ENCODE measurements at places on chromosomes 1 and 21. TPM values are rescaled to one million over a fixed set of nuclear protein-coding genes. Genes with fewer than 3 reads are reported as not detected.

Gene SERPINC1
- not detected for total RNA-seq

DNA sequence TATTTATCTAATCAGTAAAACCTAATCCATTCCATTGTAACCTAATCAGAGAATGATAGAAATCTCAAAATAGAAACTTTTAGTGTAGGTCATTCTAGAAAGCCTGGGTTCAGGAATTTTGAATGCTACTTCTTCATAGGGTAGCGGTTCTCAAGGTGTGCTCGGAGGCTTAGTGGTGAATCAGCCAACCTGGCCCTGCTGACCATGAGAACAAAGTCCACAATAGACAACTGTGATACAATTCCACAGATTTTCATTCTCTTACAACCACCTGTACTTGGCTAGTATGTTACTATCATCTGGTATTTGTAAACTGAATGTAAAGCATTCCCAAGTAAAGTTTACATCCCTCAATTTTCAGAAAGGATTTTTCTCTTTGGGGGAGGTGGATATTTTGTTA, 7.5 kb upstream of the PUM1 start:
- no peak for DNase-seq

Gene INKA2
- total RNA-seq: 2.5 TPM

Gene VAV3
- 200 TPM for total RNA-seq

- DNase-seq: no peak
Observed at GRCh38 chr21:27425574-27425973, 458.7 kb upstream of the ADAMTS5 start.

GRCh38 chr21:38186661-38187270, 70.0 kb upstream of the KCNJ15 start:
- no peak for DNase-seq

DNA sequence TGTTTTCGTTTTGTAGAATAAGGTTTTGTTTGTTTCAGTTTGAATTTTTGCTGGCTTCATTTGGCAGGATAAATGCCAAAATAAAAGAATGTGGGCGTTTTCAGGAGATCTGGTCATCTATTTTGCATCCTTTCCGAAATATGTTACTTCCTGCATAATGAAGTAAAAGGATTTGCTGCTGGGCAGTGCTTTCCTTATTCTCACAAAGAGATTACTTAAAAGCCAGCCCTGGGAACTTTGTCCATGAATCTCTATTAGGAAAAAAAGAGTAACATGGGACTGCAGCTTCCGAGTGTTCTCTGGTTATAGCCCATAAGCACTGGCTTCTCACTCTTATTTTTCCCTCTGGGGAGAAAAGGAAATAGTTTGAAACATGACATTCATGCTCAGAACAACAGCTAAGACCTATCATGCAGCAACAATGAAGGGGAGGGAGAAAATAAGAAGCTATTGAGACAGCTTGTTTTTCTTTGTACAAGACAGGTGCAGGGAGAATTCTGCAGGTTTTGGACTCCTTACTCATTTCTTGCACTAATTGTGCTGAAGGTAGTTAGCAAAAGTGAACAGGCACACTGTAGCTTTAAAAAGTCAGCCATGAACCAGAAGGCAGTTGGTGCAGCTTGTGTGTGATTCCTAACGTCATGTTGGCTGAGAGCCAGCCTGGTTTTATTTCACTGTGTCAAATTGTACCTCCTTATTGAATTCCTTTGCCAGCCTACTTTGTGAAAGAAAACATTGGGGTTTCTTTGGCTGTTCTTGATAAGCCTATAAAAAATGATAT, at the start of gene SAMD13:
TSS of gene SAMD13 (plus strand) at position 705 of the 781 bp plus-strand sequence. CDS start 1,527 bp downstream, outside the sequence.
- peak; percentile 90 for DNase-seq

Gene AMY1B
- not detected for total RNA-seq

Gene TSHB
- not detected for total RNA-seq

Gene PPIE
- 21.5 TPM for total RNA-seq

DNA sequence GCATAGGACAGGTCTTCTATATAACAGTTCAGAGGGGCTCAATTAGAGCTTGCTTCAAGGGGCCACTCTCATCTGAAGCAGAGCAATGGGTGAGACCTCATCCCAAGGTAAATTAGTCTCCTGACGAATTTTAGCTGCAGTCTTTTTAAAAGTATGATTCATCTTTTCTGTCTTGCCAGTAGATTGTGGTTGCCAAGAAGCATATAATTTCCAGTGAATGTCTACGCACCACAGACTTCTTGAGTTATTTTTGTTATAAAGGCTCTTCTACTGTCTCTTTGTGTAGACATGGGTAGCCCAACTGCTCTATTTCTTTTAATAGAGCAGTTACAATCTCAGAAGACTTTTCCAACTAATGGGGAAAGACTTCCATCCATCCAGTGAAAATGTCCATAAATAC, 108.9 kb upstream of the FMN2 start:
- no peak for DNase-seq

- no peak for DNase-seq
Observed at GRCh38 chr1:3231826-3232225, 162.8 kb downstream of the PRDM16 start.

GRCh38 chr1:246110343-246111219, 396.5 kb downstream of the SMYD3 start:
- no peak for DNase-seq

- DNase-seq: no peak
Observed at GRCh38 chr1:7429290-7429689, 341.8 kb upstream of the VAMP3 start.

Gene ASCL5
- total RNA-seq: not detected

- DNase-seq: no peak
Observed at GRCh38 chr1:111751906-111752575, 3.7 kb upstream of the DDX20 start.

Gene AGMAT
- not detected for total RNA-seq

DNA sequence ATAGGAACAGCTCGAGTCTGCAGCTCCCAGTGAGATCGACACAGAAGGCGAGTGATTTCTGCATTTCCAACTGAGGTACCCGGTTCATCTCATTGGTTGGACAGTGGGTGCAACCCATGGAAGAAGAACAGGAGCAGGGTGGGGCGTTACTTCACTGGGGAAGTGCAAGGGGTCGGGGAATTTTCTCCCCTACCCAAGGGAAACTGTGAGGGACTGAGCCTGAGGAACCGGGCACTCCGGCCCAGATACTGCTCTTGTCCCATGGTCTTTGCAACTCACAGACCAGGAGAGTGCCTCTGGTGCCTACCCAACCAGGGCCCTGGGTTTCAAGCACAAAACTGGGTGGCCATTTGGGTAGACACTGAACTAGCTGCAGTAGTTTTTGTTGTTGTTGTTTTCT, 307.1 kb downstream of the AMY1C start:
- no peak for DNase-seq

GRCh38 chr1:40438391-40439015, 11.8 kb upstream of the ZFP69B start:
- no peak for DNase-seq

DNA sequence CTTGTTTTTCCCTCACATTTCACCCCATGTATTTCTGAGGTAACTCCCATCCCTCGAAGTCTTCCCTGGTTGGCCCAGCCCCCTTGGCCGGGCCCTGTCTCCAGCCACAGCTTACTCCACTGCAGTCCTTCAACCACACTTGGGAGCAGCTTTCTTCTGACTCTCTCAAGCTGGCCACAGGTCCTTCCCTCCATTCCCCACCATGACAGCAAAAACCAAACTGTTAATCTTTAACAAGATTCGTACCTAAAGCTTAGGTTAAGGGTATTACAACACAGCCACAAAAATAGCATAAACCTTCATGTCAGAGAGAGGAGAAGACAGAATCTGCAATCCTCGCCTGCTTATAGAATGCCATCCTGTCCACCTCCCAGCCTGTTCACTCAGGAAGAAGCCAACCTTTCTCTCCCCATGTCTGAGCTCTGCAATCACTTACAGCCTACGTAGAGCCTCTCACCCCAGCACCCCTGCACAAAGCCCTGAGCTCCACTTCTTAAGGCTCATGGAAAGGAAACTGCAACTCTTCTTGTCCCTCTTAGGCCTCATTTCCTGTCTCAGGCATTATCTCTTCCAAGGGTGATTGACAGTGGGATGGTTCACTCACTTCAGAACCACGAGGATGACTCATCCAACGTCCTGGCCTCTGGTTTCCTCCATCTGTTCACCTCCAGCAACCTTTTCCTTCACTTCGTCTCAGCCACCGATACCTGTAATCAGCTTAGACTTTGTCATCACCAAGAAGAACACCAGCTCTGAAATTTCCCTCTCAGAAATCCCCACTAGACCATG, 72.8 kb downstream of the CD2 start:
- no peak for DNase-seq

GRCh38 chr1:165276314-165276713, 80.2 kb downstream of the LMX1A start:
- no peak for DNase-seq

Gene CCDC185
- total RNA-seq: not detected

Gene EDEM3
- 20.7 TPM for total RNA-seq

Gene HSD3B1
- 1.6 TPM for total RNA-seq

DNA sequence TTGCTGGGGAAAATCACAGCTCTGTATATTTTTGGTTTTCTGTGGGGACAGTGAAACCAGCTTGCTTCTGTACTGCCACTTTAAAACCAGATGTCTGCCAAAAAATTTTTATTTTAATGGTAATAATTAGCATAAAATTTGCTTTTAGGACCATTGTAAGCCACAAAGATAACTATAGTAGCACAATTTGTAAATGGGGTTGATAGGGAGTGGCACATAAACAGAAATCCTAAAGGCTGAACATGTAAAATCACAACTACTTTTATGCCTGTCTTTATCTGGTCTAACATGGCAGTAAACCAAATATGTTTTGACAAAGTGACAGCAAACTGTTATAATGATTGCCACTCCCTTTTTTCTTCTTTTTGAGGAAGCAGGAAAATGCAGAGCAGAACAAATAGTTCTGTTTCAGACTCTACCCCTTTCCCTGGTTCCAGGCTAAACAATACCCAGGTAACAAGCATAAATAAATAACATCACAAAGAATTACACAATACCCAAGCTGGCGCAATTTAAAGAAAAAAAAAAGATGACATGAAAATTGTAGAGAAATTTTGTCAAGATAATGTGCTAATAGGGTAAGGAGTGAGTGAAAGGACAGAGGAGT, 24.0 kb upstream of the CCDC181 start:
- no peak for DNase-seq

DNA sequence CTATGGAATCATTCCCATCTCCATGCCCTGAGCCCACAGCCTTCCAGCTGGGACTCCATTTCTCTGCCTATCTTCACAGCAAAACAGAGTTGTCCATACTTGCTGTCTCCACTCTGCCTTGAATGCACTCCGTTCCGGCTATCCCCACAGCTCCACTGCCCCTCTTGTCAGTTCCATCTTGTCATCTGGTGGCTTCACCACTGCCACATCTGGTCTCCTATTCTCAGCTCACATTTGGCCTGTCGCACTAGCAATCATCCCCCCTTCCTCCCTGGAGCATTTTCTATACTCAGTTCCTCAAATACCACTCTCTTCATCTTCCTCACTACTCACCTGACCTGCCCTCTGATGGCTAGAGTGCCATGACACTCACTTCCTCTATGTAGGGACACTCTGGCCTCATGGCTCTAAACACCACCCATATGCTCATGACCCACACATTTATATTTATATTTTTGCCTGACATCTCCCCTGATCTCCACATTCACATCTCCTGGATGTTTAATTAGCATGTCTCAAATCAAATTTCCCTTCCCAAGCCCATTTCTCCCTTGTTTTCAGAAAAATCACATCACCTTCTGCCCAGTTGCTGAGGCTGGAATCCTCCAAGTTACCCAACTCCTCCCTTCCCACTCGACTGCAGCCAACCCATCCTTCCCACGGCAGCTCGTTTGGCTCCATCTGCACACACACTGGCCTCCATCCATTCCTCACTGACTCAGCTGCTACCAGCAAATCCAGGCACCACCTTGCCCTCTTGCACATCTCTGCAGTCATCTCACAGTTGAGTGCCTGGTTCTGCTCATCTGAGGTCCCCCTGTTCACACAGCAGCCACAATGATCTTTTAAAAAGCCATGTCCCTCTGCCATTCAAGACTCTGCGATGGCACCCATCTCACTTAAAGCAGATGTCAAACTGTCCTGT, 6.1 kb downstream of the ZNF692 start:
- no peak for DNase-seq

DNA sequence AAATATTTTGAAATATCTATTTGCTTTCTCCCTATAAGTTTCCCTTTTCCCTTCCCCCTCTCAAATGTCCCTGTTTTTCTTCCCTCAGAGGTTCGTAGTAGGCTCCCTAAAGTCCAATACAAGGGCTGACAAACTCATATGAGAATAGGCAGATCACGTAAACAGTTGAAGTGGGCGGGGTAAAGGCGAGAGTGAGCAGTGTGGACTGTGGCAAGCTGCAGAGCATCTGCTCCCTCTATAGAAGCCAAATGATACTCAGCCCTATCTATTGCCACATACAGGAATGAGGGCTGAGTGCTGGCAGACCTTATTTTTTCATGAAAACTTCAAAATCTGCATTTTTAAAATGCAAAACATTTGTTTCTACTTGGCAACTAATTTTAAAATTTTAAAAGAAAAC, 26.3 kb downstream of the PRDX6 start:
- DNase-seq: no peak

Gene ANKRD35
- total RNA-seq: 32.2 TPM

Gene CELA2A
- not detected for total RNA-seq

Gene DNAJC11
- total RNA-seq: 27.9 TPM

Gene CLCA2
- 47.2 TPM for total RNA-seq

DNA sequence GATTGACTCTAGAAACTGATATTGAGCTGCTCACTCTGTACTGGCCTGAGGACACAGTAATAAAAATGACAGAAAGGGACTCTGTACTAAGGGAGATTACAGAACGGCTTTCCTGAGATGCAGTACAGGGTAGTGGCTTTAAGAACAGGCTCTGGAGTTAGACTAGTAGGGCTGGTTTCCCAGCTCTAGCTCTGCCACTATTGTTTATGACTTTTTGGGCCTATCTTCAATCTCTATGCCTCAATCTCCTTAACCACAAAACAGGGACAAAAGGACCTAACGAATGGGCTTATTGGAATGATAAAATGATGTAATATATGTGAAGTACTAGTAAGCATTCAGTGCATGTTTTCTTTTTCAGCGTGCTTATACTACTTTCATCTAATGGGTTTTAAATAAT, 1.4 kb downstream of the DEPDC1 start:
- DNase-seq: no peak

- no peak for DNase-seq
Observed at GRCh38 chr1:87134061-87134460, 194.6 kb upstream of the LMO4 start.

DNA sequence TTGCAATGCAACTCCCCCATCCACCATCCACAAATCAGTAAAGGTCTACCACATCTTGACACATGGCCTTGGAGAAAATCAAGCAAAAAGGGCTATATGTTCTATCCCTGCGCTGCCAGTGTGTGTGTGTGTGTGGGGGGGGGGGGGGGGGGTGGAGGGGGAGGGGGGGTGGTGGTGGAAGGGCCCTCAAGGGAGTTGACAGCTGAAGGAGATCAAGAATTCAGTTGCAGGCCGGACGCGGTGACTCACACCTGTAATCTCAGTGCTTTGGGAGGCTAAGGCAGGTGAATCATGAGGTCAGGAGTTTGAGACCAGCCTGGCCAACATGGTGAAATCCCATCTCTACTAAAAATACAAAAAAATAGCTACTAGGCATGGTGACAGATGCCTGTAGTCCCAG, 37.6 kb upstream of the CLIC4 start:
- no peak for DNase-seq

Gene CHRM3
- total RNA-seq: 10.9 TPM

Gene OR2T11
- not detected for total RNA-seq
